ENCODE measurements at places on chromosomes 5 and 9. TPM values are rescaled to one million over a fixed set of nuclear protein-coding genes. Genes with fewer than 3 reads are reported as not detected.
A peak's percentile ranks its signal among the peaks of the same experiment; 100 is the strongest.

The CD14 gene
- 3.7 TPM for polyA plus RNA-seq

The STPG3 gene
- polyA plus RNA-seq: not detected

The PCDHGB1 gene
- 0.39 TPM for polyA plus RNA-seq

The SCGB3A2 gene
- not detected for polyA plus RNA-seq

The FBP1 gene
- 1.9 TPM for polyA plus RNA-seq

The MINAR2 gene
- polyA plus RNA-seq: not detected

The KLHL9 gene
- 7.4 TPM for polyA plus RNA-seq

GRCh38 chr5:102153003-102153759 lies 142.9 kb downstream of the SLCO4C1 start:
- DNase-seq: no peak

DNA sequence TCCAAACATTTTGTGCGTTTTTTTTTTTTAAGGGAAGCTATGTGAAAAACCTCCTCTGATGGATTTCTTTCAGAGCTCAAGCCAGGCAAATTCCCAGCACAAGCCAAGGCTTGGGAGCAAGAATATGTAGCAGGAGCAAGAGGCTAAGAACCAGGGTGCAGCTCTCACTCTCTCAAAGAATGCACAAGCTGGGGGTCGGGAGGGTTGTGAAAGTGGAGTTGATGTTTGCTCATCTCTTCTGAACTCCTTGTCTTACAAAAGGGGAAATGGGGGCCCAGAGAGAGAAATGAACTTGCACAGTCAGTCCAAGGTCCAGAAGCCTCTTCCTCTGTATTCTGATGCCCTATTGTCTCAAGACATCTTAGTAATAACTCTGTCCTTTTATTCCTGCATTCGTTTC lies 7.7 kb upstream of the TRAF1 start:
- DNase-seq: no peak

DNA sequence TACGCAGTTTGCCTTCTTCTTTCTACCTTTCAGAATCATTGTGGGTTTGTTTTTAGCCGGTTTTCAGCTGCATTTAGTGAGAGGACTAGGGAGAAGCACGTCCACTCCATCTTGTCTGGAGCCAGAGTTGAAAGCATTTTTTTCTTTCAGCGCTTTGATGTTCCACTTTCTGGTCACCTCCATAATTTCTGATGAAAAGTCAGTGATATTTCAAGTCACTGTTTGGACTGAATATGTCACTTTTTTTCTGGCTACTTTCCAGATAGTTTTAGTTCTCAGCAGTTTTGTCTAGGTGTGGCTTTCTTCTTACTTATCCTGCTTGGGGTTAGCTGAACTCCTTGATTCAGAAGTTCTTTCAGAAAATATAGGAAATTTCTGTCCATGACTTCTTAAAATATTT lies 123.9 kb upstream of the IER5L start:
- no peak for DNase-seq

DNA sequence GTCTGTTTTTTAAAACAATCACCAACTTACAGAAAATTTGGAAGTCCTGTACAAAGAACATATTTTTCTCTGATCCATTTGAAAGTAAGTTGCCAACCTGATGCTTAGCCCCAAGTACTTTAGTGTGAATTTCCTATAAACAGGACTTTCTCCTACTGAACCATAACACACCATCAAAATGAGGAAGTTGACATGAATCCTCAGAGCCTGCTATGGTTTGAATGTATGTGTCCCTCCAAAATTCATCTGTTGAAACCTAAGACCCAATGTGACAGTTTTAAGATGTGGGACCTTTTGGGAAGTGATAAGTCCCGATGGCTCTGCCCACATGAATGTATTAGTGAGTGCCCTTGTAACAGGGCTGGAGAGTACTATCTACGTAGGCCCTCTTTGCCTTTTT lies 6.4 kb upstream of the ACOT12 start:
- no peak for DNase-seq

- no peak for DNase-seq
These were observed 6.5 kb downstream of the TNPO1 start for GRCh38 chr5:72822944-72823343.

DNA sequence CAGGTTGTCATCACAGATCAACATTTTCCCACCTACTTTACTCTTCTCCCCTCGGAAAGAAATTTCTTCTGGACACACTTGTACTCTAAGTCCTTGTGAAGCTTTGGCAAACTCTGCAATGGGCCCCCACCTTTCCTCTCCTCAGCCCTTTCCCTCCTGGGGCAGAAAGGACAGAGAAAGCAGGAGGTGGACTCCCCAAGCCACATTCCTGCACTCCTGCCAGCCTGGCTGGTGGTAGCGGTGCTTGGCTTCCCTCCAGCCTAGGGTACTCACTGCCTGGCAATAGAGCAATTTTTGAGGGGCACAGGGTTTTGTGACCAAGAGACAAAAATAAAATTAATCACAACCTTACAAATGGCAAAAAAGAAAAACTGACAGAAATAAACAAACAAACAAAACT lies 451.4 kb downstream of the ZSWIM6 start:
- no peak for DNase-seq

GRCh38 chr9:91519520-91520277 lies 96.1 kb upstream of the NFIL3 start:
- DNase-seq: no peak

DNA sequence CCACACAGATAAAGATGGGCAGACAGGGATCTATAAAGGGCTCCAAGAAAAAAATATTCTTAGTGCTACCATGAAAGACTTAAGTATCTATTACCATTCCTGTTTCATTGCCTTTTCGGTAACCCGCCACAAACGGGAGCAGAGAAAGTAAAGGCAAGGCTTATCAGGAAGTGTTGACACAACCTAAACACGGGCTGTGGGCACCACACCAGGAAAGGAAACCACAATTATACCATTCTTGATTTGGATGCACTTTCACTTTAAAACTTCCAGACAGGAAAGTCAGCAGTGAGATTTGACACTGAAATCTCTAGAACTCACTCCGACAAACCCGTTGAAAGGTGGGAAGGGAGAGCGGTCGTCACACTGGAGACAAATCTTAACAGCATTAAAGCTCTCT lies 6.5 kb downstream of the TLE1 start:
- peak; percentile 76 for DNase-seq

DNA sequence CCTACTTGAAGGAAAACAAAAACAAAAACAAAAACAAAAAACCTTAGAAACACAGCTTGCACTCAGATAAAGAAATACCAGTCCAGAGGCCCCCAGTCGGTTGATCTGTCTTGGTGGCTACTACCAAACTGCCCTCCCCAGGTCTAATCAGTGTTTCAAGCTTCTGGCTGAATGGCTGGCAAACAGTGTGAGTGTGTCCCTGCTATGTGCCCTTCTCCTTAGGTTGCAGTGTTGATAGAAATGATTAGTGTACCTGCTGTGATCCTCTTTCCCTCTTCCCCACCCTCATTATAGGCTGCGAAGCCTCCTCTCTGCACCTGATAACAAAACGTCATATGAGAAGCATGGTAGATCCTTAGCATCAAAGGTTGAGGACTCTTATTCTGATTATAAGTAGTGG lies 12.8 kb downstream of the NR4A3 start:
- DNase-seq: no peak
